ENCODE measurements at places on chromosomes 11 and 22. TPM values are rescaled to one million over a fixed set of nuclear protein-coding genes. Genes with fewer than 3 reads are reported as not detected.

CNGA4 gene
- 0.07 TPM for total RNA-seq

EXPH5 gene
- total RNA-seq, result 0.05 TPM

ANGPTL5 gene
- 0.16 TPM for total RNA-seq

SLC36A4 gene
- total RNA-seq, result 17.5 TPM

UNC93B1 gene
- total RNA-seq, result 65.3 TPM

STIP1 gene
- total RNA-seq, result 261 TPM
